ENCODE measurements at places on chromosomes 3 and 15.

DNA sequence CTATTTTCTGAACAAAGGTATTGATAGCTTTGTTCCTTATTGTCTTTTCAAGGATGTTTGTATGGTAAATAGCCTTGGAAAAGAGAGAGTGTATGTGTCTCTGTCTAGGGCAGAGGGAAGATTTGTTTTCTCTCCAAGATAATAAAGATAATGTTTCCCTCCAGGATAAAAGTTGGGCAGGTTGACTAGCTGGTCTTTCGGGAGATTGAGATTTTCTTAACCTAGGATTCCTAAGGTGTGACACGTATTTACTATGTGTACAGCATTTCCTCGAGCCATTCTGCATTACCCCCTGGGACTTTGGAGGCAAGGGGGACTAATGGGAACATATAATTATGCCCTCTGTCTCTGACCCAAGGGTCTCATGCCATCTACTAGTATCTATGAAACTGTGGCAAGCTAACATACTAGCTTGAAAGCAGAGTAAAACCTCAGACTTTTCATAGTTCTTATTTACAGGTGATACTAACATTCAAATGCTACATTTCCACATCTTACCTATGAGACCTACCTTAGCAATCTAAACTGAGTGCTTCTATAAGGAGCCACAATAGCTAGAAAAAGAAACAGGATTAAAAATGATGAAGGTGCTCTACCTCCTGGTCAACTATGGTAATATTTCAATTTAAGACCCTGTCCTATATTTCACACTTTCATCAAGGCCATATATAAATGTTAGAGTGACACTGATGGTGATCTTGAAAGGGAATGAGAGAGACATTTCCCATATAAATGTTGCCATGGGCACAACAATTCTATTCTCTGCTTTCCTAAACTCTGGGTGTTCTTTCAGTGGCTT, 252.9 kb upstream of the CBLB start:
- DNase-seq: no peak

- DNase-seq: no peak
Observed at GRCh38 chr3:7038394-7038793, 177.5 kb downstream of the GRM7 start.

GRCh38 chr15:67882487-67883233, 42.8 kb upstream of the RNU6-1 start:
- DNase-seq: peak; percentile 88

DNA sequence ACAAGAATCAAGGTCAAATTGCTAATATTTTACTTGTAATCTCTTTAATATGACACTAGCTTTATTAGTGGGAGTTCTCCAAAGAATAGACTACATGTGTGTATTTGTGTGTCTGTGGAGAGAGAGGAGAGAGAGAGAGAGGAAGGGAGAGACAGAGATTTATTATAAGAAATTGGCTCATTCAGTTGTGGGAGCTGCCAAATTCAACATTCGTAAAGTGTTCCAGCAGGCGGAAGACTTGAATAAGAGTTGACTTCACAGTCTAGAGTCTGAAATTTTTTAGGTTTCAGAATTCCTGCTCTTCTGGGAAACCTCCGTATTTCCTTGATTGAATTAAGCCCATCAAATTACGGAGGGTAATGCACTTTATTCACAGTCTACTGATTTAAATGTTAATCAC, 4.7 kb upstream of the CLDN1 start:
- no peak for DNase-seq

All from hematopoietic multipotent progenitor cell treated with erythropoietin and hydrocortisone succinate and interleukin-3 and kit ligand, for 8 days (in vitro differentiated cells).